GM13976 (cell line): ENCODE measurements at places on chromosomes 7 and 10.

GRCh38 chr7:98869027-98869596 lies 702 bp downstream of the TMEM130 start:
- DNase-seq, result peak; percentile 38

- DNase-seq, result no peak
Observed at GRCh38 chr7:141697211-141697871, 4.6 kb downstream of the DENND11 start.

DNA sequence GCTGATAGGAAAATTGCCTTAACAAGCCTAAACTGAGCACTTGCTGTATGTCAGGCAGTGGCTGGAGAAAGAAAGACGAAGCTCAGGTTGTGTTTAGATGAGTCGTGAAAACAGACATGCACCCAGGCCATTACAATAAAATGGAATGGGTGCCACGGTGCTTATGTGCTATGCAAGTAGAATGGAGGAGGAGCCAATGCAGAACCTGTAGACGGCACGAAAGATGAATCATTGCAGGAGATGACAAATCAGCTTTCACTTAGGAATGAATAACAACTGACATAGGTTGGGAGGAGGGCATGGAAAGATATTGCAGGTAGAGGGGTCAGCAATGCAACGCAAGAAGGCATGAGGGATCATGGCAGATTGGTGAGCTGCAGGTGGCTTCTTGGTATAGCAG lies 61.2 kb upstream of the ARHGAP21 start:
- no peak for DNase-seq

DNA sequence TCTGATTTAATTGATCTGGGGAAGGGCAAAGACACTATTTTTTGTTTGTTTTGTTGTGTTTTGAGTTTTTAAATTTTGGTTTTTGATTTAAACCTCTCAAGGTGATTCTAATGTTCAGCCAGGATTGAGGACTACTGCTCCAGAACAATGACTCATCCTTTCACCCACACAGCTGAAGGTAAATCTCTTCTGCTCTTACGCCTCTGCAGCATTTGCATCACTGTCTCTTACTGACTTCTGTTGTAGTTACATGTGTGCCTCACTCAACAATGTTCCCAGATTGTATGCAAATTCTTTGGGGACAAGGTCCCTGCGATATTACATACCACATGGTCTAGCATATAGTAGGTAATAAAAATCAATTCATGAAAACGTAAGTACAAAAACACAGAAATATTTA lies 467.5 kb upstream of the LRRN3 start:
- no peak for DNase-seq

DNA sequence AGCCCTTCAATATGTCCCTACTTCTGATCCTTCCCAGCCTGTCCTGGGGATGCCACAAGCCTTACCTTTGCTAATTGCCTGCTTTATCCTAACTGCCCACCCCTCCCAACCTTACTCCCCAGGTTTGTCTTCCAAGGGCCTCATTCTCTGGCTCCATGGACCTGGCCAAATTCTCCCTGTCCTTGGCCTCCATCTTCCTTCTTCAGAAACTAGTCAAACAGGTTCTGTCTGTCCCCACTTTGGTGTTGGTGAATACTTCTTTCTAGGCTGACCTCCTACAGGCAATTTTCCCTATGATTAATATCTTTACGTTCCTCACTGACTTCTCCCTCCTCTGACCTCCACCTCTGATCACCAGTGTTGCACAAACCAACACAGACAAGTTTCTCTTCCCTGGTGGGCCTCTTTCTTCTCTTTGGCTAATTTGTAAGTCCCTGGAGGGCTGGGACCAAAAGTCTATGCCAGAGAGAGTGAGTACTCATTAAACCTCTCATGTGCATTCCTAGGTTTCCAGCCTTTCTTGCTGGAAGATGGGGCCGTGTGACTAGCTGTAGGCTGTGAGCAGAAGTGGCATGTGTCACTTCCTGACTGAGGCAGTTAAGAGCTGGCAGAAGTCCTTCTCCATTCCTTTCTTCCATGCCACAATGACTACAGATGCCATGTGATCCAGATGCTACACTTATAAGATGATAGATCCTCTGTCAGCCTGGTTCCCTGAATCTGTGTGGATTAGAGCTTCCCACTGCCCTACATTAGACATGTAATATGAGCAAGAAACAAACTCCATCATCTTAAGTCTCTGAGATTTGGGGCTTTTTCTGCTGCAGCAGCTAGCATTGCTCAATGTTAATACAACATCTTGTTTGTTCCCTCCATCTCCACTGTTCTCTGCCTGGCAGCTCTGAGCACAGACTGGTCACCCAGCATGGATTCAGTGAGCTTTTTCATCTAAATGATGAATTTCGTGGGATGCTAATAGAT lies 382.7 kb downstream of the RPS24 start:
- no peak for DNase-seq

GRCh38 chr7:134768243-134768642 lies 11.2 kb upstream of the CALD1 start:
- DNase-seq, result no peak

GRCh38 chr10:45456822-45457221 lies 82.8 kb downstream of the ALOX5 start:
- DNase-seq, result no peak

DNA sequence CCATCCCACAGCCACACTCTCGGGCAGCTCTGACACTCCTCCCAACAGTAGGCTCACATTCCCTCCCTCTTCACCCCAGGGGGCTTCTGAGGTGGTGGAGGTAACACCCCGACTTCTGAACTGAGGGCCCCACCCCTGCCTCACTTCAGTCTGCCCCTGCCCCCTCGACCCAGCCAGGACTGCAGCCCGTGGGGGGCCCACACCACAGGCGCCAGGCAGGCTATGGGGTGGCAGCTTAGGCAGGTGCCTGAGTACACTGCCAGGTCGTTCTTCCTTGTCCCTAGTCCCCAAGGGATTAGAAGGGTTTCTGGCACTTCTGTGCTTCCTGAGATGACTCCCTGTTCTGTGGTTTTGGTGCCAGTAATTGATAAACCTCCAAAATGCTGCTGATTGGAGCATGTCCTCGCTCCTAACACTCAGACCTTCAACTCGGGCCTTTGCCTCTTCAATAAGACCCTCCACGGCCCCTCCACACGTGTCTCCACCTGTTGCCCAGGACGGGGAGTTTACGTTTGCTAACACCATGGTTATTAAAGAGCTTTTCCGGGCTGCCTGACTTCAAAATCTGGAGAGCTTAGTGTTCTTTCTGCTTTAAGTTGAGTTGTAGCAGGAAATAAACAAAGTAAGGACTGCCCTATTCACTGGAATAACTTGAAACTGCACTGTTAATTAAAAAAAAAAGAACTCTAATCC lies 23.8 kb upstream of the LARP4B start:
- DNase-seq, result no peak

- DNase-seq, result no peak
Observed at GRCh38 chr10:132847416-132847777, 61.5 kb upstream of the NKX6-2 start.
